NCI-H1105 (cell line): ENCODE measurements at places on chromosomes 7 and 10.

- DNase-seq = no peak
Observed at GRCh38 chr10:115871855-115872254, 401.2 kb downstream of the GFRA1 start.

GRCh38 chr10:129472696-129473555 lies 5.9 kb downstream of the MGMT start:
- DNase-seq = no peak

- DNase-seq = no peak
Observed at GRCh38 chr7:30559611-30560010, 35.1 kb upstream of the GARS1 start.

GRCh38 chr10:98231417-98231816 lies 36.6 kb downstream of the LOXL4 start:
- DNase-seq = no peak

GRCh38 chr7:117841611-117842010 lies 31.6 kb downstream of the CTTNBP2 start:
- no peak for DNase-seq

- DNase-seq = no peak
Observed at GRCh38 chr7:83001362-83002040, 161.2 kb downstream of the PCLO start.

GRCh38 chr10:62103857-62104256 lies 164.8 kb downstream of the RTKN2 start:
- no peak for DNase-seq

- no peak for DNase-seq
Observed at GRCh38 chr10:1401071-1401965, 336.0 kb downstream of the ADARB2 start.

- DNase-seq = no peak
Observed at GRCh38 chr10:118290471-118290995, 51.6 kb downstream of the FAM204A start.

- no peak for DNase-seq
Observed at GRCh38 chr10:1376384-1376945, 320.3 kb downstream of the WDR37 start.

GRCh38 chr10:132580143-132580542 lies 42.6 kb downstream of the INPP5A start:
- DNase-seq = no peak

GRCh38 chr10:76523246-76523645 lies 1091.8 kb downstream of the LRMDA start:
- DNase-seq = no peak

- DNase-seq = no peak
Observed at GRCh38 chr7:45202625-45203024, 45.0 kb downstream of the RAMP3 start.

DNA sequence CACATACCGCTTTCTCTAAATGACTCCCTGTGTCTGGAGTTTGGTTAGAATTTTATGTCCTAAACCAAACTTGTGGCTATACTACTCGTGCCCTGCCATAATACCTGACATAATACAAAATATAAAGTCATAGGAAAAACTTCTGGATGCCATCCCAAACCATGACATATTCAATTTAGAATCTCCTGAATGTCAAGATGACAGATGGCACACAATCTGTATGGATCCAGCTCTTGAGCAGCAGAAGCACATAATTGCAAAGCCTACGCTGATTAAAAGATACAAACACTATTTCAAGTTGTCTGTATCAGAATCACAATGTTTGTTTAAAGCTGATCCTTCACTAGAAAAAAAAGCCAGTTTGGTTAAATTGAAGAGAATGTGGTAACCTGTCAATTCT lies 22.4 kb upstream of the CDC14C start:
- no peak for DNase-seq

DNA sequence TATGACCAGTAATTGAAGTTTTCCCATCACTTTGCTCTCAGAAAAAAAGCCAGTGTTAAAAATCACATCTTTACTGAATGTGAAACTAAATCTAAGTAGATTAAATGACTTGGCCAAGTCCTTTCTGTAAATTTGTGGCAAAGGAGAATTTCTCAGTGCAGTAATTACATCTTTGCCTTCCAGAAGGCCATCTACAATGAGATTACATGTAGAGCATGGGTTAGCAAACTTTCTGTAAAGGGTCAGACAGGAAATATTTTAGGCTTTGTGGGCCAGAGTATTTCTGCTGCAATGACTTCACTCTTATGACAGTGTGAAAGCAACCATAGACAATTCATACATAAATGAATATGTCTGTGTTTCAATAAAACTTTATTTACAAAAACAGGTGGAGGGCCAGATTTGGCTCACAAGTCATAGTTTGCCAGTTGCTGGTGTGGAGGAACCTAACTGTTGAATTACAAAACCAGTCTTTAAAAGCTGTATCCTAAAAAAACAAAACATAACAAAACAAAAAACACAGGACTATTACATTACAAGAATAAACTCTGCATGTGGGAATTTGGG lies 191.0 kb downstream of the TAX1BP1 start:
- DNase-seq = no peak

DNA sequence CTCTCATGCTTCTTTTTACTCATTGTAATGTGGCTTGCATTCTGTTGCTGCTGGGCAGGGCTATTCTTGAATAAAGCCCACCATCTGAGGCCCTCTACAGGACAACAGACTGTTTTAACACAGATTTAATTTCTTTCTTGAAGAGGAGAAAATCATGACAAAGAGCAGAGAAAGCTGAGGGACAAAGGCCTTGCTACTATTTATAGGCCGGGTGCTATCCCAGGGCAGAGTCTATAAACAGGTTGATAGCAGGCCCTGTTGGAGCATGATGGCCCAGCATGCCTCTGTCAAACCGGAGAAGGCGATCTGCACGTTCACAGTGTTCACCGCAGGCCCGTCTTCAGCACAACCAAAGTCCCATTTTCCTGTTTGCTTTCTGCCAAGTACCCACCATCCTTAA lies 3.0 kb downstream of the VIPR2 start:
- no peak for DNase-seq

DNA sequence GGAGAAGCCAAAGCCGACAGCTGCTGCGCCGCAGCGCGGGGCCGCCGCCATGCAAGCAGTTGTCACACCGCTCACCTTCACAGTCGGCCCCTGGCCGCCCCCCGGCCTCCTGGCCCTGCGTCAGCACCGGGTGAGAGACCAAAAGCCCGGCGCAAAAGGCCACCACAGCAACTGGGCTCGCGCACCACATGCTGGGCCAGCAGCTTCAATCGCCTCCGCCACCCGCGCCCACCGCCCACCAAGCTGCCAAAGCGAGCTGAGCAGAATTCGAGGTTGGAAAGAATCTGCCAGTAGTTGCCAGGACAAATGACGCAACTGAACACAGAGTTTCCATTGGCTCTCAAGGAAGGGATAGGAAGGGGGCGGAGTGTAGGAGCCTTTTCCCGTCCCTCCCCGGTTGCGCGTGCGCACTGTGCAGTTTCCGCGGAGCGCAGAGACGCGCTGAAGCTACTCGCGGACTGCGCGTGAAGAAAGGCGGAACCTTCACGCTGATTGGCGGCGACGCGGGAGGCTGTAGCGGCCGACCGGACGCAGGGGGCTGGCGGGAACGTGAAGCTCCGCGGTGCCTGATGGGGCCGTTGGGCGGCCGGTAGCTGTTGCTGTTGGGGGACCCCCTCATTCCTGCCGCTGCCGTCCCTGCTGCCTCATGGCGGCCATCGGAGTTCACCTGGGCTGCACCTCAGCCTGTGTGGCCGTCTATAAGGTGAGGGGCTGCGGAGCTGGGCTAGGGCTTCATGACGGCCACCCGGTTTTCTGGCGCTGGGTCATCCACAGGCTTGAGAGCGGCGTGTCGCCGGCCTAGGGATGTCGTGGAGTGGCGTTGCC lies at the start of the genes CDNF, HSPA14 and MSANTD7:
CDNF (minus strand) TSS at position 281 of the 825 bp plus-strand sequence; CDS start at position 190, 91 bp downstream.
HSPA14 (plus strand) TSS at position 550 of the 825 bp plus-strand sequence; CDS start at position 647, 97 bp downstream.
MSANTD7 (plus strand) TSS at position 550 of the 825 bp plus-strand sequence. CDS start 3,979 bp downstream, outside the sequence.
- DNase-seq = peak; percentile 91

GRCh38 chr7:15011289-15011688 lies 108.7 kb upstream of the DGKB start:
- DNase-seq = no peak

DNA sequence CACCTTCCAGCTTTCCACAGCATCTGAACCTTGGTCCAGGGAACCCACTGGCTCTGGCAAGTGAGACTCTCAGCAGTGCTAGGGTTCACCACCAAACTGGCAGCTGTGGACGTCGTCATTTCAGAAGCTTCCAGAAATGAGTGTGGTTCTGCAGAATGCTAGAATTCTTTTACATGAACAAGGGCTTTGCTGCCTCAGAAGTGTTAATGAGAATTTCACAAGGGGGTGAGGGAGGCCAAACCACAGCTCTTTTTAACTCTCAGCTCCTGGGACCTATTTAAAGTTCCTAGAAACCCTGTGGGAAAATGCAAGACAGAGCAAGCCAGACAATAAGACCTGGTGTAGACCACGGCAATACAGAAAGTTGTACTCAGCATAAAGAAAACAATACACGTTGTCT lies 129.3 kb upstream of the BET1 start:
- no peak for DNase-seq

DNA sequence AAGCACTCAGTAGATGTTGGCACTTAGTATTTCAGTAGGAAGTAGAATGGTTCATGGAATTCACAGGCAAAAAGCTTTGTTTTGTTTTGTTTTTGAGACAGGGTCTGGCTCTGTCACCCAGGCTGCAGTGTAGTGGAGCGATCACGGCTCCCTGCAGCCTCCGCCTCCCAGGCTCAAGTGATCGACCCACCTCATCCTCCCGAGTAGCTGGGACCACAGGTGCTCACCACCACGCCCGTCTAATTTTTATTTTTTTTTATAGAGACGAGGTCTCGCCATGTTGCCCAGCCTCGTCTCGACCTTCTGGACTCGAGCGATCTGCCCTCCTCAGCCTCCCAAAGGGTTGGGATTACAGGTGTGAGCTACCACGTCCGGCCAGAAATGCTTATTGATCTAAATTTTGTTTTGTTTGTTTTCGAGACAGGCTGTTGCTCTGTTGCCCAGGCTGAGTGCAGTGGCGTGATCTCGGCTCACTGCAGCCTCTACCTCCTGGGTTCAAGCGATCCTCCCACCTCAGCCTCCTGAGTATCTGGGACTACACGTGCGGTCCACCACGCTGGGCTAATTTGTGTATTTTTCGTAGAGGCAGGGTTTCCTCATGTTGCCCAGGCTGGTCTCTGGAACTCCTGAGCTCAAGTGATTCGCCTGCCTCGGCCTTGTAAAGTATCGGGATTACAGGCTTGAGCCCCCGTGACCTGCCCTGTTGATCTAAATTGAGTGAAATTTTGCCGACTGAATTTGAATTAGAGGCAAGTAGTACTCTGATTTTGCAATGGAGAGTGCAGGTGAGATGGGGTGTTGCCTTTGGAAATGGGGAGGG lies 1.7 kb downstream of the GLRX3 start:
- no peak for DNase-seq

DNA sequence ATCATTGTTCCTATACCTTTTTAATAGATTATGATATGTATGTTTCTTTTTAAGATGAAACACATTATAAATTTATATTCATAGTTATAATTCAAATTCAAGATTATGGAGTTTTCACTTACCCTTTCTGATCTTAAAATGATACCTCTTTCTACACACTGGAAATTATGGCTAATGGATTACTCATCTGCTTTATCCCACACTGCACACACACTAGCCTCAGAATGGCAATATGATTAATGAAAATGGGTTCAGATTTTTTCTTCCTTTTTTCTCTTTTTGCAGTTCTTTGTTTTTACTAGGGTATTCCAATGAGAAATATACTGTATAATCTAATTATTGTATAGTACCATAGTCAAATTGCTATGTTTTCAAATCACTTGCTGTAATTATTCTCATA lies 82.3 kb upstream of the FZD1 start:
- no peak for DNase-seq

GRCh38 chr10:103921248-103921647 lies 3.3 kb upstream of the STN1 start:
- DNase-seq = no peak

DNA sequence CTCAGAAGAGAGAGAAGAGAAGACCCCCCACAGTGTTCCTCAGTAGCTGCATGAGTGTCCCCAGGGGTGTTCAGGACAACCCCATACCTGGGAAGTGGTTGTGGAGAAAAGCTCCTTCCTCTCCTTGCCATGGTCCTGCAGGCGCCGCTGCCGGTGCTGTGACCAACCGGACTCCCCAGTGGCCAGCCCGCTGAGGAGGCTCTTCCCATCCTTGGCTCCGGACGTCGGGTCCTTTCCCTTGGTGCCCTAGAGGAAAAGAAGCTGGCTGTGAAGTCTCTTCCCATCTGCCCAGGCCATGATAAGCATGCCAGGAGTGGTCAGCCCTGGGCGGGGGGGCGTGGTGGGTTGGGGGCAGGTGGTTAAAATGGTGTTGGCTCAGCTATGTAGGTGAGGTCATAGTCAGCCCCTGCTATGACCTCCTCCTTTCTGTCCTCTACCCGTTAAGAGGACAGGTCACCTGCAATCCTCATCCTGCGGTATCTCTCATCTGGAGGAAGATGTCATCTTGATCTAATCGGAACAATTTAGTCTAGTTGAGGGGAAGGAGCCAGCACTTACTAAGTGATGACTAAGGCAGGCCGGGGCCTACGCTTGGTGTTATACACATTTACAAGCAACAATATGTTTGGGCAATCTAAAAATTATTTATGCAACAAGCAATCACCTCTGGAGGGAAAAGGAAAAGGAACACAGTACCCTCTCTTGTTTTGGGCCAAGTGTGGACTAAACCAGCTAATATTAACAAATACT lies 13.2 kb downstream of the WDR91 start:
- no peak for DNase-seq

- DNase-seq = peak; percentile 98
Observed at GRCh38 chr7:130441408-130441869, 623 bp upstream of the CEP41 start.

DNA sequence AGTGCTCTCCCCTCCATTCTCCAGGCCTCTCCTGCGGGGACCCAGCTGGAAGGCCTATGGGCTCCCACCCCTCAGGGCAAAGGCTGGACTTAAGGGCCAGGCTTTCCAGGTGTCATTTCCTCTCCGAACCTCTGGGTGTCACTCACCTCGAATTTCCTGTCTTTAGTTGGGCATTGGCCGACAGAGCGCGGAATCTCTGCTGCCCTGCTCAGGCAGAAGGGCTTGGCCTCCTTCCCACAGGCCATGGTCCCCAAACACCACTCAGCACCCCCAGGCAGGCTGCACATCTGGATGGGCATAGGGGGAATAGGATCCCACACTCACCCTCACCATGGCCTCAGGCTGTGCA lies 212.9 kb downstream of the CCSER2 start:
- no peak for DNase-seq

DNA sequence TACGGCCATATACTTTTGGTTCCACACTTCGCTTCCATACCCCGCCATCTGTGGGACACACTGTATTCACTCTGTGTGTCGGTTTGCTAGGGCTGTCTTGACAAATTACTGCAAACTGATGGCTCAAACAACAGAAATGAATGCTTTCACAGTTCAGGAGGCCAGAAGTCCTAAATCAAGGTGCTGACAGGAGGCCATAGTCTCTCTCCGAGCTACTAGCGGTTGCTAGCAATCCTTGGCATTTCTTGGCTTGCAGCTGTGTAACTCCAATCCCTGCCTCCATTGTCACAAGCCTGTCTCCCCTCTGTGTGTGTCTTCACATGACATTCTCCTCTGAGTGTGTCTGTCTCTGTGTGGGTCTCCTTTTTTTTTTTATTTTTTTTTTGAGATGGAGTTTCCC lies 28.9 kb upstream of the BMPR1A start:
- no peak for DNase-seq

DNA sequence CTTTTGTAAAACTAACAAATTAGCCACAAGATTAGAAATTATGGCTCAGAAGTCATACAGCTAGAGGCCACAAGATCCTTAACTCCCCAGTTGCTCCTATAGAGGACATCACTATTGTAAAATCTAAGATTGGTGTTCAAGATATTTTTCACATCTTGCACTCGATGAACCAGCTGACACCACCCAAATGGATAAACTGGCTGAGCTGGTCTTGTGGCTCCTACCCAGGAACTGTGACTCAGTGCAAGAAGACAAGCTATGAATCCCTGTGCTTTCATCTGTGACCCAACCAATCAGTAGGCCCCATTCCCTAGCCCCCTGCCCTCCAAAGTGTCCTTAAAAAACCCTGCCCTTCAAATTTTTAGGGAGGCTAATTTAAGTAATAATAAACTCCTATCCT lies 27.9 kb upstream of the R3HCC1L start:
- DNase-seq = no peak
